ENCODE measurements at places on chromosomes 12 and 14.

GRCh38 chr12:25585662-25586061, 32.6 kb upstream of the LMNTD1 start:
- DNase-seq = no peak

DNA sequence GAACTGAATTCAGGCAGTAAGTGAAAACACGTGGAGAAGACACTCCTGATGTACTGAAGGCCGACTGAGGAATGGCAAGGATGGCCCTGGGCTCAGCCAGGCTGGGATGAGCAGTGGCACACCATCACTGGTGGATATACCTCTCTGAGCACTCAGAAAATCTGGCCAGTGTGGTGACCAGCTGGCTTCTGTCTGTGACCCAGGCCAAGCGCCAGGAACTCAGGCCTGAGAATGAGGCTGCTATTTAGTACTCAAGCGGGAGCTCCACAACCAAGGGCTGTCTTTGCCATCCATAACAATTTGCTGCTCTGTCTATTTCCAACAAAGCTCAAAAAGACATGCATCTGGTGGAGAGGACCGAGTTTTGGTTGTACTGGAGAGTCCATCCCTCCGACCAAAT, 586.3 kb downstream of the BCL11B start:
- no peak for DNase-seq

- DNase-seq = peak; percentile 63
Observed at GRCh38 chr12:24596768-24597388, 352.0 kb downstream of the BCAT1 start.

DNA sequence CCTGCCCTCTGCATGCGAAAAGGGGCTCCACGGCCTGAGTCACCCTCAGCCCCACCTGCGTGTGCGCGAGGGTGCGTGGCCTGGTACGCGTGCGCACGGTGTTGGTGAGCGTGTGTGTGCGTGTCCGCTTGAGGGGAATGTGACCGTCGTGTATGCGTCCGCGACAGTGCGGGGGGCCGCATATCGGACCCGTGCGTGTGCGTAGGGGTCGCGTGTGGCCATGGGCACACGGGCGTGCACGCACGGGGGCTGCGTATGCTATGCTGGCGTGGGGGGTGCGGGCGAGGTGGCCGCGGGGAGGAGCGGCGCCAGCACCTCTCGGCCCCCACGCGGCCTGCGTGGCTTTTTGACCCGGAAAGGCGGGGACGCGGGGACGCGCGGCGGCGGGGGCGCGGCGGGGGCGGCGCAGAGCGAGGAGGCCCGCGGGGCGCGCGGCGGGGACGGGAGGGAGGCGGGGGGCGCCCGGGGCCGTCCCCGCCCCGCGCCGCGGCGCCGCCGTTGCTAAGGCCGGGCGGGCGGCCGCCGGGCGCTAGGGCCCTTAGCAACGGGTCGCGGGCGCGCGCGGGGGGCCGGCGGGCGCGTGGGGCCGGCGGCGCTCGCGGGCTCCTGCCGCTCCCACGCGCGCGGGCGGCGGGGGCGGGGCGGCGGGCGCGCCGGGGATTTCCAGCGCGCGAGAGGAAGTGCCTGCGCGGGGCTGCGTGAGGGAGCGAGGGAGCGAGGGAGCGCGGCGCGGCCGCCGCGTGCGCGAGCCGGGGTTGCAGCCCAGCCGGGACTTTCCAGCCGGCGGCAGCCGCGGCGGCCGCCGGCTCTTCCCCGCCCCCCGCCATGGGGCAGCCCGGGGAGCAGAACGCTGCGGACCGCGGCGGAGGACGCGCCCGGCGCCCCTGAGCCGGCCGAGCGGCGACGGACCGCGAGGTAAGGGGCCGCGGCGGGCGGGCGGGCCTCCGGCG, at the start of gene TRAF3:
TRAF3 (plus strand) TSS at position 689 of the 950 bp plus-strand sequence. CDS start 92,753 bp downstream, outside the sequence.
- peak; percentile 44 for DNase-seq

DNA sequence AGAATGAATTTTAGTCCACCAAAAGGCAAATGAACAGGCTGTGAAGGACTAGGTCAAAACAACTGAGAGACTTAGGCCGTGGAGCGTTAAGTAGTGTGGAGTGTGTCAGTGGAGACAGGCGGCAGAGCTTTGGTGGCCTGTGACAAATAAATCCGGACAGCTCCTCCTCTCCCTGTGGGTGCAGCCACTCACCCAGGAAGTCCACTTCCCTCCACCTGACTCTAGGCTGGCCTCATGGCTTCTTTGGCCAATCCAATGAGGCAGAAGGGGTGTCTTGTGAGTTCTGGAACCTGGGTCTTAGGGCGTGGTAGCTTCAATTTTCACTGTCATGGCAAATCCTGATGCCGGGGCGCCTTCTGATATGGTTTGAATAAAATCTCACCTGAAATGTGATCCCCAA, 180.9 kb upstream of the C14orf180 start:
- DNase-seq = no peak

DNA sequence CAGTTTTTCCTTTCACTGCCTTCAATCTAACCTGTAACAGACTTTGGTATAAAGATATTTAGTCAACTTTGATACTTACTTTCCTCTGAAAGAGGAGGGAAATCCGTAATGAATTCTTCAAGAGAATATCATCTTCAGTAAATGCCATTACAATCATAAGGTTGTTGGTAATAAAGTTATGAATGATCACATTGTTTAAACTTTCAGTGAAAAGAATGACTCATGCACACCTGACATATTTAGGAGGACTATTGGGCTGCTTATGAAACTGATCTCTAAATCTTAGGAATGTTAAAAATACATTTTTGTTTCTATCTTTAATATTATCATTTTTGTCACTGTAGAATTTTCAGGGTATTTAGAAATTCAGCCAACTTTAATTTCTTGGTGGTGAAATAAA, 474.7 kb downstream of the SLC16A7 start:
- DNase-seq = no peak

- no peak for DNase-seq
Observed at GRCh38 chr14:85527006-85527405, 2.9 kb upstream of the FLRT2 start.

DNA sequence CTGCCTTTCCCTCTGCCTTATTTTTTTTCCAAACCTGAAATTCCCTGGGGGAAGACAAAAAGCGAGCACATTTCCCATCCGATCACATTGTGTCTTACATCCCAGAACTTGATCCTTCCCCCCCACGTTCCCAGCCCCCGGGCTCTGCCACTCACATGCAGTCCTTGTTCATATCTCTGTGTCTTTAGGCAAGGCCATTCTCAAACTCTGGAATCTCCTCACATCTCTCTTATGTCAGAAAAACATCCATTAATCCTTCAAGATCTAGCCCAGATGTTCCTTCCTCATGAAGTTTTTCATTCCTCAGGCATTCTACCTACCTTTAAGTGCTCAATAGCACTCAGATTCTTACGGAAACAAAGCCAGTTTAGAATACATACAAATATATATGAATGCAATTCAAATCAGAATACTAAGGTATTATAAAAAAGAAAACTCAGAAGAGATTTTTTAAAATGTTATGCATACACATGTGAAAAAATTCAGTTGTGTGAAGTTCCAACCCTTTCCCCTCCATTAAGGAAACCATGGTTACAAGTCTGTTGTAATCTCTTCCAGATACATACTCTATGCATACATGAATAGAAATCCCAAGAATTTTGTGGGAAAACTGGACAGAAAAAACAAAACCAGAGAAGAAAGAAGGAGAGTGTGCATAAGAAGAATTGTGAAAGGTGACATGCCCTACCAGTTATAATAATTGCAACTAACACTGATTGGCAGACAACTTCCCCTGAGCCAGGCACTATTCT, 120.3 kb downstream of the SLC38A1 start:
- DNase-seq = no peak

DNA sequence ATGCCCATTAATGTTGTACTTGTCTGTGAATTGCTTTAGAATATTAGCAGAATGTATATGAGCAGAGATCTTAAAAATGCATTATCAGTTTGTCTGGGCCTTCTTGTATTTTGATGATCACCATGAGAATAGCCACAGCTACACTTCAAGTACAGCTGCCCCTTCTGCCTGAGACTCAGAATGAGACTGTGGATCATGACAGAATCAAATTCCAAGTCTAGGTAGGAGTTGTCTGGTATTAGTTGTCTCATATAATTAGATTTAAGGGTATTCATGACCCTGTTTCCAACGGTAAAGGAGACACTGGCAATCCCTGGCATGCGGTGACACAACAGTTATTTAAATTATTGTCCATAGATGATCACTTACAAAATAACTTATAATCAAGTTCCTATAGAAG, 18.3 kb upstream of the SMIM10L1 start:
- no peak for DNase-seq

- DNase-seq = no peak
Observed at GRCh38 chr14:27050208-27050607, 452.4 kb upstream of the NOVA1 start.

GRCh38 chr12:91172096-91172495, 10.5 kb downstream of the DCN start:
- DNase-seq = no peak

GRCh38 chr14:91223028-91223783, 21.3 kb downstream of the GPR68 start:
- DNase-seq = no peak

- DNase-seq = no peak
Observed at GRCh38 chr14:102588821-102589220, 3.6 kb upstream of the RCOR1 start.

- DNase-seq = no peak
Observed at GRCh38 chr12:12239127-12239526, 27.7 kb downstream of the LRP6 start.

GRCh38 chr12:55019784-55020183, at the start of gene NEUROD4:
NEUROD4 (plus strand) TSS chr12:55019974; CDS start chr12:55026440, 6,466 bp downstream.
- DNase-seq = peak; percentile 71

GRCh38 chr14:72904840-72905561, 11.1 kb upstream of the DPF3 start:
- peak; percentile 81 for DNase-seq

GRCh38 chr12:89890161-89890560, 181.5 kb upstream of the ATP2B1 start:
- DNase-seq = no peak

DNA sequence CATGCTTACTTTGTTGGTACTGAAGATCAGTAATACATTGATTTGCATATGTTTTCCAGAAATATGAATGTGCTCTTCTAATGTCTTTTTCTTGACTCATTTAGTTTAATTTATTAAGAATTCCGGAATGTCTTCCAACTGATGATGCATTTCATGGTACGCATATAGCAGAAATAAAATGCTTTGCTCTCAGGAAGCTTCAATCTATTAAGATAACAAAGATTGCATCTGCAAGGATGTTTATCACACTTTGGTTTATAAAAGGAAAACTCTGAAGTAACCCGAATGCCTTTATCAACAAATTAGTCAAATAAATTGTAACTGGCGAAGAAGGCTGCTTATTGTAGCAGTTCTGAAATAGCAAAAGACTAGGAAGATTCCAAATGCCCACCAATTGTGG, 166.4 kb upstream of the LMNTD1 start:
- DNase-seq = no peak

- no peak for DNase-seq
Observed at GRCh38 chr12:77893918-77894317, 63.2 kb downstream of the NAV3 start.

DNA sequence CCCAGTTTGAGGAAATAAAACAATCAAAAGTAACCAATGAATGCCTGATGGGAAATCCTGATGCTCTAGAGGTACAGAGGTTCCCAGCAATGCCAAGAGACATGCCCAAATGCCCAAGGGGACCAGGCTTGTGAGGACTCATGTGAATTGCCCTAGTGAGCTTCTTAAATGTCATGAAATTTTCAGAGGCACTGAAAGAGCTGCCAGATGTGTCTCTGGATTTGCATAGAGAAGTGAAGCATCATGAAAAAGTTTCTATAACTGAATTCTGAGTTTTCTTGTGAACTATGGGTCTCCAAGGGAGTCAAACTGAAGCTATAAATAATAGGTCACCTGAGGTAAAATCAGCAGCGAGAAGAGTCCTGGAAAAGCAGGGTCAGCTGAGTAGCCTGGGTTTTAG, 9.9 kb downstream of the PTPRR start:
- DNase-seq = no peak
